ENCODE measurements at places on chromosomes 5 and 9. TPM values are rescaled to one million over a fixed set of nuclear protein-coding genes. Genes with fewer than 3 reads are reported as not detected.

The RAI14 gene
- 15.7 TPM for polyA plus RNA-seq

The MRPS27 gene
- polyA plus RNA-seq: 44.0 TPM

The ACSL6 gene
- 0.34 TPM for polyA plus RNA-seq

The ANKDD1B gene
- polyA plus RNA-seq: 0.75 TPM

The PRELID1 gene
- polyA plus RNA-seq: 79.7 TPM

The OXCT1 gene
- 11.6 TPM for polyA plus RNA-seq

The NINJ1 gene
- 32.1 TPM for polyA plus RNA-seq

The GLDC gene
- polyA plus RNA-seq: 1.3 TPM

The TIGD6 gene
- polyA plus RNA-seq: 2.2 TPM

The SEMA5A gene
- polyA plus RNA-seq: 27.5 TPM

The PCDHB8 gene
- 2.1 TPM for polyA plus RNA-seq

The RLN1 gene
- polyA plus RNA-seq: 0.48 TPM

The TPPP gene
- 7.7 TPM for polyA plus RNA-seq

The CTSV gene
- polyA plus RNA-seq: 0.39 TPM

The PCDHA1 gene
- not detected for polyA plus RNA-seq

The TERT gene
- polyA plus RNA-seq: not detected

The IFNA13 gene
- polyA plus RNA-seq: not detected

The MELK gene
- polyA plus RNA-seq: 8.5 TPM

The SLIT3 gene
- 7.5 TPM for polyA plus RNA-seq

The CCT5 gene
- 152 TPM for polyA plus RNA-seq

The SOX30 gene
- polyA plus RNA-seq: 0.26 TPM

All from hindlimb muscle (tissue), 1 donor.